Endothelial cell (in vitro differentiated cells): ENCODE measurements at places on chromosomes 7 and 10. TPM values are rescaled to one million over a fixed set of nuclear protein-coding genes. Genes with fewer than 3 reads are reported as not detected.

NUTM2D gene
- 16.1 TPM for total RNA-seq

DNA sequence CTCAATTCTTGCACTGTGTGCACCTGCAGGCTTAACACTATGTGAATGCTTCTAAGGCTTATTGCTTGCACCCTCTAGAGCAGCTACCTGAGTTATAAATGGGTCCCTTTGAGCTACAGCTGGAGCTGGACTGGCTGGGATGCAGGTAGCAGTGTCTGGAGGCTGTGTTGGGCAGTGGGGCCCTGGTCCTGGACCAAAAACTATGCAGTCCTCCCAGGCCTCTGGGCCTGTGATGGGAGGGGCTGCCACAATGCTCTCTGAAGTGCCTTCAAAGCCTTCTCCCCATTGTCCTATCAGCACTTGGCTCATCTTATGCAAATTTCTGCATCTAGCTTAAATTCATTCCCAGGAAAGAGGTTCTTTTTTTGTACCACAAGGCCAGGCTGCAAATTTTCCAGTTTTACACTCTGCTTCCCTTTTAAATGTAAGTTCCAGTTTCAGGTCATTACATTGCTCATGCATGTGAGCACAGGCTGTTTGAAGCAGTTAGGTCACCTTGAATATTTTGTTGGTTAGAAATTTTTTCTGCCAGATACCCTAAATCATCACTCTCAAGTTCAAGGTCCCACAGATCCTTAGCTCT lies 26.0 kb downstream of the KBTBD2 start:
- DNase-seq: no peak

- no peak for DNase-seq
Observed at GRCh38 chr10:128064108-128064969, 61.9 kb downstream of the MKI67 start.

GRCh38 chr7:147078312-147078711 lies 961.7 kb downstream of the CNTNAP2 start:
- DNase-seq: no peak

GRCh38 chr7:112080978-112081377 lies 125.2 kb downstream of the DOCK4 start:
- peak; percentile 19 for DNase-seq

- DNase-seq: peak; percentile 83
Observed at GRCh38 chr10:1109795-1110673, 53.8 kb downstream of the WDR37 start.

SPDYE2B gene
- not detected for total RNA-seq

SPDYE1 gene
- not detected for total RNA-seq

AKR1C3 gene
- total RNA-seq: 2.8 TPM

DNA sequence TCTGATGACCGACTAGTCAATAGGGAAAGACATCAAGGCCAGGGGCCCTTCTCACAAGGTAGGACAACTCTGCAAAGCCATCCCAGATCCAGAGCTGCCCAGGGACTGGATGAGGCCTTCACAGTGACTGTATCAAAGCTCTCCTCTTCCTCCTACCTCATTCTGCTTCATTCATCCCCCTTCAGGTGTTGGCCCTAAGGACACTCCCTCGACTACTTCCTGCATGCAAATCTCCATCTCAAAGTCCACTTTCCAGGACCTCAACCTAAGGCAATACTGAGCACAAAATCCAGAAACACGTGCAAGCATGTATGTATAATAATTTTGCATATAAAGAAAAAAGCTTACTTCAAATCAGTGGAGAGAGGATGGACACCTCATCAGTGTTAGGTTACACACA lies 25.1 kb downstream of the DPY19L1 start:
- no peak for DNase-seq

BTBD16 gene
- total RNA-seq: 0.23 TPM

GRCh38 chr7:46685051-46685450 lies 764.0 kb upstream of the IGFBP3 start:
- DNase-seq: no peak

STAG3 gene
- 1.9 TPM for total RNA-seq

ANXA8L1 gene
- not detected for total RNA-seq

PWWP2B gene
- total RNA-seq: 7.6 TPM

- DNase-seq: no peak
Observed at GRCh38 chr7:112115880-112116279, 90.3 kb downstream of the DOCK4 start.

GRCh38 chr7:8585591-8585990 lies 152.2 kb downstream of the NXPH1 start:
- no peak for DNase-seq

MOGAT3 gene
- not detected for total RNA-seq

- no peak for DNase-seq
Observed at GRCh38 chr7:88969167-88969566, 173.6 kb upstream of the TEX47 start.

DNA sequence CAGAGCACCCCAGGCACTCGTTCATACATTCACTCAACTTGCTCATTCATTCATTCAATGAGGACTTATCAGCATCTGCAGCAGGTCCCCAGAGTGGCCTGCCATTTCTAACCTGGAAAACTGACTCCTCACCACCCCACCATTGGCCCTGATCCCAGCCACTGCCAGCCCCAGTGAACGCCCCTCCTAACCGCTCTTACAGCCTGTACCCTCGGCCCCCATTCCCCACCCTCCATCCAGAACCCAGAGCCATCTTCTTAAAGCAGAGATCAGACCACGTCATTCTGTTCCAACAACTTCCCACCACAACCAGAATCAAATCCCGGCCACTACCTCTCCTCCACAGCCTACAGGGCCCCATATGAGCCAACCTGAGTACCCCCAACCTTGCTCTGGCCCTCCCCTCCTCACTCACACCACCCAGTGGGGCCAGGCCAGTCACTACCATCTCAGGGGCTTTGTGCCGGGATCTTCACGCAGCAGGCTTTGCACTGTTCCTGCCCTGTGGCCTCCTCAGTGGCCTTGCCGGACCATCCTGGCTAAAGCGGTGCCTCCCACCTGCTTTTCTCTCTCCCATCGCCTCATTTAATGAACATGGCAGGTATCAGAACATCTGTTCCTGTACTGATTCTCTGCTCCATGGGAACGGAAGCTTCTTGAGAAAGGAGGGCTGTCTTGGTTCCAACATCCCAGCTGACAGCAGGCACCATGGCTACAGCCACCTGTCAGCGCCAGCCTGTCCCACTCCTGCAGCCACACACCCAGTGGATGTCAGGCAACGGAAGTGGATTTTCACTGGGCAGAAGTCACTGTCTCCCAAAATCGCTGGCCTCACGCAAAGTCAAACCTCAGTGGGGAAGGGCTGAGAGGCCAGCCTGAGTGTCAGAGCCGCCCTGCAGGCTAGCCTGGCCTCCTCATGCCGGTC lies 45.4 kb downstream of the FAM53B start:
- no peak for DNase-seq

DNA sequence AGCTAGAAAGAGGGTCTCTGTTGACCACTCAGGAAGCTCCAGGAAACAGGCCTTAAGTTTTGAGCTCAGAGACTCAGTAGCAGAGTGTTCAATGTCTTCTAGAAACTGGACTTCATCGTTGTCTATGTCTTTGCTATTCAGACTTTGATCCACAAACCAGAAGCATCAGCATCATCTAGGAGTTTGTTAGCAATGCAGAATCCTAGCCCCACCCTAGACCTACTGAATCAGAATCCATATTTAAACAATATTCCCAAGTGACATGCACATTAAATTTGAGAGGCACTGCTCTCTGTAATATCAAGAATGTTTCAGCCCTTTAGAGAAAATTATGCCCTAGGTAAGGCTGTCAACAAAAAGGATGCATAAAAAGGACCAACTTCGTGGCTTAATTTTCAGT lies 12.9 kb upstream of the OGDHL start:
- no peak for DNase-seq

DNA sequence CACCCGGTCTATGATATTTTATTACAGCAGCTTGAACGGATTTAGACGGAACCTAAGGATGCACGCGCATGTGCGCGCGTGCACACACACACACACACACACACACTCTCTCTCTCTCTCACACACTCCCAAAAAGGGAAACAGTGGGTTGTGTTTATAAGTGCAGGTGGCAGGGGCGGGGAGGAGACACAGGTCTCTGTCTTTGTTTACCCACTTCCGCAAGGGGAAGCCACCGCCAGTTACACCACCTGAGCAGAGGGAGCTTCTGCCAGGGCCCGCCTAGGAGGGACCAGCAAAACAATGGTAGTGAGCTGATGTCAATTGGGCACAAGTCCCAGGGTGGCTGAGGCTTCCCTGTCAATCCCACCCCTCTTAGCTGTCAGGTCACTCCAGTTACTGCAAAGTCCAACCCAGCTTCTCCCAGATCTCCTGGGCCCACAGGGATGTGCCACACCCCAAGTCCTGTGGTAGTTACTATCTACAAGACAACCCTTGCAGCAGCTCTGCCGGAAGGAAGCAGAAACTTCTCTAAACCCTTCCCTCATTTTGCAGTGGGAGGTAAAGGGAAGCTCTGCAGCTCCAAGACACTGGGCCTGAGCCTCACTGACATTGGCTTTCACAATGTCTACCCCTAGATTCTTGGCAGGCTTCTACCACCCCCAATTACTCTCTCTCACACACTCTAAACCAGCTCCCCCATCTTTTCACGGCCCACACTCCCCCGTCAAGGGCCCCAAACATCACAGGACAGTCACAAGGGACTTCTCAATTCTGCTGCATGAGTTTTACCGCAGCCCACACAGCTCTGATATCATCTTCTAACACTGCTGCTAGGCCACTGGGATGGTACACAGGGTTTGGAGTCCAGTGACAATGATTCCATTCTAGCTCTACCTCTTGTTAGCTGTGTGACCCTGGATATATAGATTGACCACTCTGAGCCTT lies 17.6 kb downstream of the ANXA11 start:
- no peak for DNase-seq

TLL2 gene
- 0.41 TPM for total RNA-seq

DNA sequence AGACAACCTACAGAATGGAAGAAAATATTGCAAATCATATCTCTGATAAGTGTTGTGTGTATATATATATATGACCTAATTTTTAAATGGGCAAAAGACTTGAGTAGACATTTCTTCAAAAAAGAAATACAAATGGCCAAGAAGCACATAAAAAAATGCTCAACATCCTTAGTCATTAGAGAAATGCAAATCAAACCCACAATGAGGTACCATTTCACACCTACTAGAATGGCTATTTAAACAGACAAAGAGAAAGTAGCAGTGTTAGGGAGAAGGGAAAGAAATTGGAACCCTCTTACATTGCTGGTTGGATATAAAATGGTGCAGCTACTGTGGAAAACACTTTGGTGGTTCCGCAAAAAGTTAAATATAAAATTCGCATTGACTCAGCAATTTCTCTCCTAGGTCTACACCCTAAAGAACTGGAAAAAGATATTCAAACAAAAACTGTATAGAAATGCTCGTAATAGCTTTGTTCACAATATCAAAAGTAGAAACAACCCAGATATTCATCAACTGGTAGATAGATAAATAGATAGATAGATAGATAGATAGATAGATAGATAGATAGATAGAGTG lies 16.3 kb downstream of the ACSL5 start:
- no peak for DNase-seq

GRCh38 chr10:124523901-124524300 lies 62.3 kb downstream of the LHPP start:
- no peak for DNase-seq

DNA sequence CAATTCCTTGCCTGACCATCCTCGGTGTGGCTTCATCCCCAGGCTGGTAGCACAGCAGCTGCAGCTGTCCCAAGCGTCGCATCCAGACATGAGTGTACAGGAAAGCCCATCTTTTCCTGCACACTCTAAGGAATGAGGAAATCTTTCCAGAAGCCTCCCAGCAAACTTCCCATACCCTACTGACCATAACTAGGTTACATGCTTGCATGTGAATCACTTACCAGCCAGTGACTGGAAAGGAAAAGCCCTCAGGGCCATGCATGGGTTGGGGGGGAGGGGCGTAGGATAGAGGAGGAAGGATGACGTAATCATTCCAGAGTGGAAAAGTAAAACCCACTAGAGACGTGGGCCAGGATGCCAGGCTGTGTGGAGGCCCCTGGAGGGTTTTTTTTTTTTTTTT lies 18.9 kb upstream of the ZNF212 start:
- no peak for DNase-seq

GRCh38 chr10:89643431-89643811 lies 1.6 kb downstream of the PANK1 start:
- no peak for DNase-seq

DNA sequence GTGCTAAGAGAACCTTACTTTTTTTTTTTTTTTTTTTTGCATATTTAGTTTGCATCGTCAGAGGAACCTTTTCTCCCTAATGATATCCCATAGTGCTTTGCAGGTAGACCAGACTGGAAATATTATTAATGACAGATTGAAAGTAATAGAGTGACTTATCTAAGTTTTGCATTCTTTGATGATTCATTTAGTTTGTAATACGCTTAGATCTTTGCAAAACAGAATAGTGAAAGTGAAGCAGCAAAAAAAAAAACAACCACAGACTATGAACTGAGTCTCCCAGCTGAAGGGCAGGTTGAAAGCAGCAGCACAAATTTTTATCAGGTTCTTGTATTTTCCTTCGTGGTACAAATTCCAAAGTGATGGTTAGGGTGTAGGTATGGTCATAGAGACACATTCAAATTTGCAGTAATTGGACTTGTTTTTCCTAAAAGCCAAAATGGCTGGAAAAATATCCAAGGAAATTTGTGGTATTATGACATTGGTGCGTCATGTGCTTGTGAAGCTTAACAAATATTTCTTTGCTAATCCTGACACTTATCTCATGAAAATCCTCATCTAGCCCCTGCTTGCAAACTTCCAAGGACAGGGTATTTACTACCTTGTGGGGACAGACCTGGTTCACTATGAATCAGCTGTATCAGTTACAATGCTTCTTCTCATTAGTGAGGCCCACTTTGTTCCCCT lies 81.8 kb upstream of the CREB5 start:
- no peak for DNase-seq

GRCh38 chr10:44355630-44356029 lies 29.3 kb downstream of the CXCL12 start:
- no peak for DNase-seq

GRCh38 chr10:132670546-132671227 lies 115.3 kb downstream of the NKX6-2 start:
- DNase-seq: no peak

- no peak for DNase-seq
Observed at GRCh38 chr7:100943693-100944092, 5.6 kb upstream of the MUC3A start.

EBF3 gene
- total RNA-seq: 1.3 TPM

GRCh38 chr7:42495256-42495655 lies 258.2 kb upstream of the GLI3 start:
- DNase-seq: no peak

GRCh38 chr7:41190581-41190980 lies 512.3 kb downstream of the INHBA start:
- DNase-seq: no peak

TAS2R41 gene
- not detected for total RNA-seq

DNA sequence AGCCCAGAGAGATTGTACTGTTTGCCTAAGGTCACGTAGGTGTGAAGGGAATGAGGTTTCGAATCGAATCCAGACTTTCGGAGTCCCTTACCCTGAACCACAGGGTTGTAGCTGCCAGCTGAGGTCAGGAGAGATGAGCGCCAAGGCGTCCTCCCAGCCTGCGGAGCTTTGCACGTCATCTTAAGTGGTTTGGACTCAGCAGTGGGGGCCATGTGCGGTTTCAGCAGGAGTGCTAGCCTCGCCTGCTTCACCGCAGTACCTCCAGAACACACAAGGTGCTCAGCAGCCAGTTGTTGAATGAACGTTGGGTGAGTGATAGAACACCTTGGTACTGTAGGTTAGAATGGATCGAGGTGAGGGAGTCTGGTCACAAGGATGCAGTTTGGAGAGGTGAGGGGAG lies 74.9 kb upstream of the PPIF start:
- DNase-seq: no peak
